Esophagus muscularis mucosa (tissue), 4 donors: ENCODE measurements at places on chromosomes 2 and 18. TPM values are rescaled to one million over a fixed set of nuclear protein-coding genes. Genes with fewer than 3 reads are reported as not detected.
A peak's percentile ranks its signal among the peaks of the same experiment; 100 is the strongest.

Gene GCG
- not detected for total RNA-seq

DNA sequence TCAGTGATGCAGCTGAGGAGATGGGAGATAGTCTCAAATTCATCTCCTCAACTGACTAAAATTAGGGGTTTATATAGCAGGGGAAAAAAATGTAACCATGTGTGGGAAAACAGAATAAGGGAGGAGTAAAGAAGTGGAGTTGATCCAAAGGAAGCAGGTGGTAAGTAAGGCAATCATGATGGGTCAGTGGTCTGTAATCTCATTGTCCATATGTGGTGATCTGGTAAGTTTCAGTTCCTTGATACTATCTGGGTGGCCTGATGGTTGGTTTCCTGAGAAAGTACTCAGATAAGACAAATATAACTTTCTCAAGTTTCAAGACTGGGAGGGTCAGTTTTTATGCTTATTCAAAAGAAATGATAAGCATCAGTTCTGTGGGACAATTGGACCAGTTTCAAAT, 312.3 kb upstream of the KCNJ3 start:
- H3K27me3 ChIP-seq = no peaks in the 10 kb centered on the region
- H3K4me3 ChIP-seq = no peak overlapping the region
- no peak overlapping the region for H3K27ac ChIP-seq
- H3K4me1 ChIP-seq = no peaks in the 10 kb centered on the region
- DNase-seq = no peak

DNA sequence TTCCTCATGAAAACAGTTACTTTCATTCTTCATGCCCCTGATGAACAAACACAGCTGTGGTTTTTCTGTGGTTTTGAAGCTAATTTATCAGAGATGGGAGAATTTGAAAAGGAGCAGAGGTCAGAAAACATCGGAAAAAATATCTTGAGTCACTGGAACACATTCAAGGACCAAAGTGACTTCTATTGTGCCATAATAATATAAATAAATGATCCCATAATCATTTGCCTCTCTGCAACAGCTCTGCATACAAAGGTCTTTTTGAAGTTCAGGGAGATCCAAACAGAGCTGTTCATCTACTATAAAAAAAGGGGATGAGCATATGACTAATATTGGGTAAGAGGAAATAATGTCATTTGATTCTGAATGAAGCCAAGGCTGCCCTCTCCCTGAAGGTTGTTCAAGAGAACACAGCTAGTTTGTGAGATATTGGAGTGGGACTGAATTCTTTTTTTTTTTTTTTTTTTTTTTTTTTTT, 201.3 kb upstream of the GALNT5 start:
- H3K4me3 ChIP-seq = peak overlapping the region; percentile 14
- no peaks in the 10 kb centered on the region for H3K27me3 ChIP-seq
- no peaks in the 10 kb centered on the region for H3K36me3 ChIP-seq
- H3K27ac ChIP-seq = no peak overlapping the region
- peaks cover 8% of the 10 kb centered on the region for H3K4me1 ChIP-seq

- H3K36me3 ChIP-seq = no peaks in the 10 kb centered on the region
- H3K4me1 ChIP-seq = peaks cover 16% of the 10 kb centered on the region
- H3K27ac ChIP-seq = peak overlapping the region; percentile 20
- no peak overlapping the region for H3K4me3 ChIP-seq
- H3K27me3 ChIP-seq = no peaks in the 10 kb centered on the region
These were observed 38.3 kb upstream of the RALBP1 start for GRCh38 chr18:9437021-9437437.

Gene SOCS6
- total RNA-seq = 14.1 TPM

Gene SPDYA
- total RNA-seq = 1.2 TPM

Gene C2orf66
- total RNA-seq = not detected

- peaks cover 42% of the 10 kb centered on the region for H3K4me1 ChIP-seq
- H3K4me3 ChIP-seq = no peak overlapping the region
- no peak for DNase-seq
- peaks cover 37% of the 10 kb centered on the region for H3K36me3 ChIP-seq
- no peaks in the 10 kb centered on the region for H3K27me3 ChIP-seq
These were observed 2.7 kb upstream of the DTYMK start for GRCh38 chr2:241689306-241689705.
